Chondrocyte (in vitro differentiated cells): ENCODE measurements at places on chromosomes 16 and 17. TPM values are rescaled to one million over a fixed set of nuclear protein-coding genes. Genes with fewer than 3 reads are reported as not detected.
A peak's percentile ranks its signal among the peaks of the same experiment; 100 is the strongest.

GRCh38 chr17:2517539-2517938, 5.9 kb upstream of the METTL16 start:
- DNase-seq = no peak

DNA sequence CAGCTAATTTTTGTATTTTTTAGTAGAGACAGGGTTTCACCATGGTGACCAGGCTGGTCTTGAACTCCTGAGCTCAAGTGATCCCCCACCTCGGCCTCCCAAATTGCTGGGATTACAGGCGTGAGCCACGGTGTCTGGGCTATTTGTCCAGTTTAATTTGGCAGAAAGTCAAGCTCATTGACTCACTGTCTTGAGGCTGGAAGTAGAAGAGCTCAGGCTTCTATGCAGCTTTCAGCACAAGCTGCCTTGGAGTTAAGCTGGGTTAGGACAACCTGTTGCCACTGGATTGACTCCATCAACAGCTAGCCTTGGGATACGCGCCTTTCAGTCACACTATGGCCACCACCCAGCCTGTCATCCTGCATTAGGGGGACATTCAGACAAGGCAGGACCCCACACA, 76.2 kb upstream of the DNAH17 start:
- no peak for DNase-seq

- DNase-seq = peak; percentile 59
These were observed 24.4 kb downstream of the RAB11FIP4 start for GRCh38 chr17:31415640-31416502.

DNA sequence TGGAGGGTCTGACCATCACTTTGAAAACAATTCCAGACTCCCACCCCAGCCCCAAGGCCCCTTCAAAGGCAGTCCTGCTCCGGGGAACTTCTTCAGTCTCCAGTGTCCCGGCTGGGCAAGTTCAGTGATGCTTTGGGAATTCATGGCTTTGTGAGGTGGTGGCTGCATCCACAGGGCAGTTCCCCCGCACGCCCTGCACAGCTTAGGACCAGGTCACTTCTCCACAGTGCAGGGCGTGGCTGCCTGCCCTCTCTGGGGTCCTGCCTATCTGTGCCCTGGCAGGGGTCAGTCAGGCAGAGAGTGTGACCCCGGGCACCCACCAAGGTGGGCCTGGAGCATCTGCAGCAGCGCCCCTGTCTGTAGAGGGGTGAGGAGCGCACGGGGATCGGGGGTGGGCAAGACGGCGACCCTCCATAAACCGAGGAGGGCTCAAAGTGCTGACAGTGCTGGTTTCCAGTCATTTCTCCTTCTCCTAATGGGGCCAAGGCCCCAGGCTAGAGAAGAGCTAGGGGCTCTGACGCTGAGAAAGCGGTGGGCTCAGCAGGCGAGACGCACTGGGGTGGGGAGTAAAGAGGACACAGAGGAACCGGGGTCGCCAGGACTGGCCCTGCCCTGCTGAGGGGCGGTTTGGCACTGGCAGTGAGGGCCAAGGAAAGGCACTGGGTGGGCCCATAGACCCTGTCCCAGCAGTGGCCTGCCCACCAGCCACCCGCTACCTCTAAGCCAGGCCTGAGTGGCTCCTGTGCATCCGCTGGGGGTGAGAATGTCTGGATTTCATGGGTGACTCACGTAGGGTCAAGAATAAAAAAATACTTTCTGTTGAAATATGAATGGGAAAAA, 4.2 kb upstream of the ARHGAP27 start:
- peak; percentile 60 for DNase-seq

- DNase-seq = no peak
These were observed 8.0 kb upstream of the FASN start for GRCh38 chr17:82105882-82106687.

- no peak for DNase-seq
These were observed at the start of gene CMTM2 for GRCh38 chr16:66578651-66579531. Gene CMTM2 (plus strand): TSS chr16:66579463. CDS start chr16:66579608, 145 bp downstream.

DNA sequence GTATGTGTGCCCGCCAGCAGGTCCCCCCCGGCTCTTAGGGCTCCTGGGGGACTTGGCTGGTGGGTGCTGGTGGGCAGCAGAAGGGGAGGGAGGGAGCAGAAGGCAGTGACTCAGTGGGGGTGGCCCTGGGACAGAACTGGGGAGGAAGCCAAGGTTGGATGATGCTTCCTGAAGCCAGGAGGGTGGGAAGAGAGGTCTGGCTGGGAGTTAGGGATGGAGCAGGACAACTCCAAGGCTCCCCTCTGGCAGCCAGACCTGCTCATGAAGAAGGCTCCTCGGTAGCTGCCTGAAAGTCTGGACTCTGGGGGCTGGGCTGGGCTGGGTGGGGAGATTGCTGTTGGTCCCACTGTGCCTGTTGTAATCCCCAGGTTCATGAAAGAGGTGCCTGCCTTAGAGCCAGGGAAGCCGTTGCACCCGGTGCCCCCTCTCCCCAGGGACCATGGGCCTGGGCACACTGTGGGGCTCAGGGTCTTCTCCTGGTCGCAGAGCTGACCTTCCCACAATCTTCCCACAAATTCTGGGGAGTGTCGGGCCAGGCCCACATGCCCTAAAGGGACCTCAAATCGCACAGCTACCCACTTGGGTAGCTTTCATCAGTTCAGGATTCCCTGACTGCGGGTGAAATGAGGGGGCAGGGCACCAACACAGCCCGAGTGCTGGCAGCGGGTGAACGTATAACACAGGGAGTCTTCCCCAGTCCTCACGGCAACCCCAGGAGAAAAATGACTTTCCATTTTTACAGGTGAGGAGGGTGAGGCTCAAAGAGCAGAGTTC, 1.1 kb upstream of the PLEKHG4 start:
- no peak for DNase-seq

DNA sequence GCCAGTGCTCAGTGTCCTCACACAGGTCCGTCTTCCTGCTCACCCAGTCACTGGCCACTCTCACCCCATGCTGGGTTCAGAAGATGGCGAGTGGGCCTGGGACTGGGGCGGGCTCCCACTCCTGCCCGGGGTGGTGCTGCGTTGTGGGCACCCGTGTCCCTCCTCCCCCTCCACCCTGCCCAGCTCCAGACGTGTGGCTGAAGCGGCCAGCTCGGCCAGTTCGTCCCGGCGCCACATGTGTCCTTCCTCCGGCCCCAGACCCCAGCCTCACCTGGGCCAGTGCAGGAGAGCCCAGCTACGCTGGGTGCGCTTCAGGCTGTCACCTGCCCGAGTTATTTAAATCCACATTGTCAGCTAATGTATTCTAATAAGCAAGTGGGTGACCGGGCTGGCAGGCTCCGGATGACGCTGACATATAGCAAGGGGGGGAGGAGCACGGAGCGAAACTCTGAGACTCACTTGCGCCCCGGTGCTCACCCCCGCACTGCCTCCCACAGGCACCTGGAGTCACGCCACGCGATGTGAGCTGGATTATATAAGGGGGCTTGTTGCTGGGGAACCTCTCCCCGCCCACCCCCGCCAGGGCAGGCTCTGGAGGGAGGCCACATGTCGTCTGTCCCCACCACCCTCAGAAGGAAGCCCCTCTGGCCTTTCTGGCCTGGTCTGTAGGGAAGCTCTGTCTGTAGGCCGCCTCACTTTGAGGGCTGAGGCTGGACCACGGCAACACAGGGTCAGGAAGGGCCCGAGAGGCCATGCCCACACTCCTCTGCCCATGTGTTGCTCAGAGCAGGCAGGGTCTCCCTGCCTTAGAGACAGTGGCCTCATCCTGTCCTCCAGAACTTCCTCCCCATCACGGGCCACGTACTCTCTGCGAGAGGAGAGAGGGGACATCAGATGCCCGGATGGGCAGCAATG, 7.1 kb upstream of the BAIAP2 start:
- DNase-seq = no peak

DNA sequence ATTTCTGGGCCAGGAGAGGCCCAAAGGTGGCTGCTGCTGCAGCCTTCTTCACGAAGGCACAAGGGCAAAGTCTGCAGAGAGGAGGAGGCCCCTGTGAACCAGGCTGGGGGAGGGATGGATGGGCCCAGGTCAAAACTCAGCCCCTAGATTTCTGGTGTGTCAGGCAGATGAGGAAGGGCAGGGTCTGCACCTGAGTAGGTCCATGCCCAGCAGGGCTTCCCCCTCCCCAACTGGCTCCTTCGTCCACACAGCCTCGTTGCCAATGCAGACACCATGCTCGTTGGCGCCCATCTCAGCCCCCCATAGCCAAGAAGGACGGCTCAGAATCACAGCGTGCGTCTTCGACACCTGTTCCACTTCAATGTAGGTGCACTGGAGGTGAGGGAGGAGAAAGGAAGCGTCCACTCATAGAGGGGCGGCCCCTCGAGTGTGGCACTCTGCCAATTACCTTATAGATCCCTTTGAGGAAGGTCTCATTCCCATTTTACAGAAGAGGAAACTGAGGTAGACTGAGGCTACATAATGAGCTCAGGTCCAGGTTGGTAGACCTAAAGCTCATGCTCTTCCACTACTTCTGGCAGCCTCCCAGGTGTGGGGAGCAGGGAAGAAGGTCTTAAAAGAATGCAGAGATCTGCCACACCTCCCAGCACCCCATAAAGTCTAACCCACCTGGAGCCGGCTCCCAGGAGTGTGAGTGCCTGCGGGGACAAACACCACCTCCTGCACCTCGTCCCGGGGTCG, 902 bp downstream of the SCRN2 start:
- DNase-seq = no peak

- DNase-seq = no peak
These were observed 9.8 kb downstream of the SLC38A10 start for GRCh38 chr17:81285179-81285878.

DNA sequence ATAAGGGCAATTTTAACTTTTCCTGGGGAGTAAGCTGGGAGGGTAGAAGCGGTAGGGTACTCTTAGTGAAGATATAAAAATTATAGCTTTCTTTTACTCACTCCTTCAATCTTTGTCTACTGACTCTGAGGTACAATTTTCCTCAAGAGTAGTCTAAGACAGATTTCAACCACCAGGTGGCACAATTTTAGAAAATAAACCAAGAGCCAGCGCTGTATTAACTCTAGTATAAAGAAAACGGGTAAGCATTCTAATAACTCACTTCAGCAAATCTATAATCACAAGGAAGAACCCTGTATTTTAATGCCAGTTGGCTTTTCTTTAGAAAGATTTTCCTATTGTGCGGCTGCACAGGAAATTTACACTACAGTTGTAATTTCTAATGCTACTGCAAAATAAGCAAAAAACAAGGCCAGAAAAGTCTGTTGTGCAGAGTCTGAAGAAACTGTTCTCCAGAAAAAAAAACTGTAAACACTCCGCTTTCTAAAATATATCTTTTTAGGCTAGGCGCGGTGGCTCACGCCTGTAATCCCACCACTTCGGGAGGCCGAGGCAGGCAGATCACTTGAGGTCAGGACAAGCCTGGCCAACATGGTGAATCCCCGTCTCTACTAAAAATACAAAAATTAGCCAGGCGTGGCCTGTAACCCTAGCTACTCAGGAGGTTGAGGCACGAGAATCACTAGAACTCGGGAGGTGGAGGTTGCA, 1.9 kb downstream of the CMC2 start:
- no peak for DNase-seq

DNA sequence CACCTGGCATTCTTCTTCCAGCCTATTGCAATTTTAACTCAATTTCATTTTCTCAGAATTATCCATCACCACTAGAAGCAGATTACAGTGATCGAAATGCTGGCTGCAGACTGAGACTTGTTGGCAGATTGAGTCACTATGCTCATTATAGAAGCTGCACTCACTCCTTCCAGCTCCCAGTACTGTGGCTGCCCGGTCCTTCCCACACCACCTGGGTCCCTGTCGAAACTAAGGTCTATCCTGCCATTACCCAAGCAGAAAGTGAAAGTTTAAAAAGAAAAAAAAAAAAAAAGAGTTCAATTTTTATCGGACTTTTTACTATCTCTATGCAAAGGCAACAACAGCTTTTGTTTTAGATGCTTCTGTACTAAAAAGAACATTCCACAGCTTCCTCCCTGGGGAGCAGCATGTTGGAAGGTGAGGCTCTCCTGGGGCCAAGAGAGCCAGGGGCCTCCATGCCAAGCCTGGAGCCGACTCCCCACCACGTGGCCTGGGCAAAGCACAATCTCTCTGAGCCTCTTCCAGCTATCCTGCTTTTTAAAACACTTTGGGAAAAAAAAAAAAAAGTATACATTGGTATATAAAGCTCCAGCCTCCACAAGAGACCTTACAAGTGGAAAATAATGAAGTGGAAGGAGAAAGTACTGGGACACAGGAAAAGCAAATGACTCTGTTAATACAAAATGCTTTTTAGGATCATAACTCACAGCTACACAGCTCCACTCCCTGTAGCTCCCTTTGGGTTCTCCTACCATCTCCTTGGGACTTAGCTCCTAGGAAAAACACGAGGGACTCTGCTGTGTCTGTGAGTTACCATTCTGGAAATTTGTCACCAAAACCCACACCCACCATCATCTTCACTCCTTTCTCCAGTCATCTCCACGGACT, 77.8 kb downstream of the USP31 start:
- no peak for DNase-seq

DNA sequence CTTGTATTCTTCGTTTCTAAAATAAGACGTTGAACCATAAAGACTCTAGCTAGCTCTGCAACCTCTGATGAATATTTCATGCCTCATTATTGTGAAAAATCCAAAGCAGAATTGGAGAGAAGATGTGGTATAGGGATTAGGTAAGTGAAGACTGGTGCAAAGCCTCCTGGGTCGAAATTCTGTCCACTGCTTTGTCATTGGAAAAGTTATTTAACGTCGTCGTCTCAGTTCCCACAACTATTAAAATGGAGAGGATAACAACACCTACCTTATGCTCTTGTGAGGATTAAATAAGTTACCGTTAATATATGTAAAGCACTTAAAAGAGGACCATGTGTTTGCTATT, 1.4 kb upstream of the PRPSAP2 start:
- no peak for DNase-seq

The AP1G1 gene
- total RNA-seq = 62.7 to 82.0 TPM (median 62.9 TPM) in 3 replicates

The GRIN2C gene
- total RNA-seq = 0.07 to 0.28 TPM in 2 of 3 replicates, not detected in the other

The C16orf46 gene
- total RNA-seq = 0.35 to 0.36 TPM in 2 of 3 replicates, not detected in the other
